CD4-positive, alpha-beta T cell treated with Interleukin-4 for 1 hour (primary cell): ENCODE measurements at places on chromosomes 6 and 20.
A peak's percentile ranks its signal among the peaks of the same experiment; 100 is the strongest.

DNA sequence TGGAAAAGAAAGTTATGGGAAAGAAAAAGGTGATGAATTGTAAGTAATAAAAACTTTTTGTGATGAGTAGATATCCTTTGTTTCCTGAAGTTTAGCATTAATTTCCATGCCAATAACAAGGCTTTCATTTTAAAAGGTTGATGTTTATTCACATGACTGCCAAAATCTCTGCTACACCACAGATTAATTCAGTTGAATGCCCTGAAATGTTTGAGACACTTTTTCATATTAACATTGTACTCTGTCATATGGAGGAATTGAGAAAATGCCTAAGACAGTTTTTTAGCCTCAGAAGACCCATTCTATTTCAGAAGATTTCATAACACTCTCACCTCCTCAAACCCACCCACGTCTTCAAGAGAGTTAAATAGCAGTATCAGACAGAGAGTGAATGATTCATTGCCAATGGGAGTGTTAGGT is 115.5 kb downstream of the ADGRG6 start:
- no peak for DNase-seq

GRCh38 chr6:140437619-140438345 is 1063.3 kb upstream of the CITED2 start:
- DNase-seq, result no peak

DNA sequence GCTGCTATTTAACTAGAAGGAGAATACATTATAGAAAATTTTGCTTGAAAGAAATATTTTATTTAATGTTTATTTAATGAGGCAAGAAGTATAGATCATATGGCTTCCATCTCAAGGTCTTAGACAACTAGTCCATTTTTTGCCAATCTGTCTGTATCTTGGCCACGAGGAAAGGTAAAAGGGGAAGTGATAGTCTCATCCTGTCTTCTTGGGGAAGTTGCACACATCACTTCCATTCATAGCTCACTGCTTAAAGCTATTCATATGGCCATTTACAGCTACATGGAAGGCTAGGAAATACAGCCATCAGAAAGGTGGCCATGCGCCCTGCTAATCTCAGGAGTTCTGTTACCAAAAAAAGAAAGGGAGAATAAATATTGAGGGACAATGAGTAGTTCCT is 50.8 kb downstream of the METTL24 start:
- no peak for DNase-seq

- DNase-seq, result no peak
Measured at GRCh38 chr20:23139524-23139923, 53.4 kb upstream of the CD93 start.

DNA sequence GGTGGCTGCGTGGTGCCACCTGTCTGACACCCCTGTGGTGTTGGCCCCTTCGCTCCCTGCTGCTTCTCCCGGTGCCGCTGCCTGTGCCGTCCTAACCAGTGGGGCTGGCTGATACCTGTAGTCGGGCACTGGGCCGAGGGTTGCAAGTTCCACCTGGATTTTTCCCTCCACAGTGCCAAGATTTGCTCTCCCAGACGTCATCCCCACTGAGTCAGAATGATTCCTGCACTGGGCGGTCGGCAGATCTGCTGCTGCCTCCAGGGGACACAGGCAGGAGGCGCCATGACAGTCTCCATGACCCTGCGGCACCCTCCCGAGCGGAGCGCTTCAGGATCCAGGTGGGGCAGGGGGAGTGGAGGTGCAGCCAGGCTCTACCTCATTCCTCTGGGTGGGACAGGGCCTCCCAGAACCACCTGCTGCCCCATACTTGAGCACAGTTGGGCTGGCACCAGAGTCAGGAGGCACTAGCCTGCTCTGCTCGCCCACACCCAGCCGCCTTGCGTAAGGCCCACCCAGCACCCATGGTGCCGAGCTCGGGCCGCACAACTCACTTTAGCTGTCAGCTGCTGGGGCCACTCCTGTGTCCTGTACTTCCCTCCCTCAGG is 60.2 kb downstream of the TCP11 start:
- DNase-seq, result no peak

DNA sequence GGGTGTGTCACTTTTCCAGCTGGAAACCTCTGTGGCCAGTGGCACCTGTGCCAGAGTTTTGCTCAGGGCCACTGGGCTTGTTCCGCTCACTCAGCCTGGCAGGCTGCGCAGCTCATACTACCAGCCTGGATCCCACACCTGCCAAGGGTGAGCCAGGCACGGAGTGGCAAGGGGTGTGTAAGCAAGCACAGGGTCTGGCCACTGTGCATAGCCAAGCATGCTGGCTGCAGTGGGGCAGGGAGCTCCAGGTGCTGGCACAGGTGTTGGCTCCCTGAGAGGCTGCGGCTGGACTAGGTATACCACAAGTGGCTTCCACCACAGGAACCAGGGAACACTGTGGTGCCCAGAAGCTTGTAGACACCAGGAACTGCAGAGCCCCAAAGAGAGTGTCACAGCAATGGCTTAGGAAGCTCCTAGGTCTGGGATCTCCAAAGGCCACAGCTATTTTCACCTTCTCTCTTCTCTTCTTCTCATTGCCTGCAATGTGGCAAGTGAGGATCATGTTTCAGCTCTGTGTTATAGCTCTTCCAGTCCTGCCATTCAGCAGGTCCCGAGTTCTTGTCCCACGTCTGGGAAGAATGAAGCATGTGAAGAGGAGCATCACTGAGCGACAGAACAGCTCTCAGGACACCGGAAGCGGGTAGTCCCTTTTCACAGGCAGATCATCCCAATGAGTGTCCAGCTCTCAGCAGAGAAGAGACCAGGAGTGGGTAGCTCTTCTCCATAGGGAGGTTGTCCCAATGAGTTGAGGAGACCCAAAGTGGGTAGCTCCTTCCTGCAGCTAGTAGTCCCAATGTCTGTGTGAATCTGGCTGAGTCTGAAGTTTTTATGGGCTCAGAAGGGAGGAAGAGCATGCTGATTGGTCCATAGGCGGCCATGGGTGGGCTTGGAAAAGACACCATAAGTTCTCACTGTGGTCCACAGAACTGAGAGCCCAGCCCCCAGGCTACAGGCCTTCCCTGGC is 41.3 kb downstream of the WASF1 start:
- DNase-seq, result no peak

DNA sequence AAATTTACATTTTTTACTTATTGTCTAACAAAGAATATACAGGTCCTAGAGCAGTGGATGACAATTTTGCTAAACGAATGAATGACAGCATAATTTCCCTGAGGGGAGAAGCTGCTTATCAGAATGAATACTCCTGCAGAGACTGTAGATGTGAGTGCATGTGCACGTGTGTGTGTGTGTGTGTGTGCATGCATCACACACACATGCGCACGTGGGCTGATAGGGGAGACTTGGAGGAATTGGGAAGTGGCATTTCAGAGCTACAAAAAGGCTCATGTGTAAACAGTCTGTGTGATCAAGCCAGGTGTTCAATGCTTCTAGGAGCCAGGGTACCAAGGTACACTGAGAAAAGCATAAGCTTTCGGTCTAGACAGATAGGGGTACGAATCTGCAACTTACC is 93.5 kb upstream of the SASH1 start:
- no peak for DNase-seq

DNA sequence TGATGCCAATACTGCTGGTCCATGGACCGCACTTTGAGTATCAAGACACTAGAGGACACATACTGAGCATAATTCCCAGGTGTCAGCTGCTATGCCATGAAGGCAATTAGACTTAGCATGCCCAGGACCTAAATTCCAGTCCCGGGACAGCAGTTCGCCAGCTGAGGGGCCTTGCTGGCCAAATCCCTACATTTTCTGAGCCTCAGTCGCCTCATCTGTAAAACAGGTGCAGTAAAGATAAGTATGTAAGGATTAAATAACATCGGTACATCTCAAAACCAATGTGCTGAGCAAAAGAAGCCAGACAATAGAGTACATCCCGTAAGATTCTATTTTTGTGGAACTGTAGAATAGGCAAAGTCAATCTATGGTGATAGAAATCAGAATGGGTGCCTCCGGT is 1.0 kb downstream of the BFSP1 start:
- DNase-seq, result no peak

DNA sequence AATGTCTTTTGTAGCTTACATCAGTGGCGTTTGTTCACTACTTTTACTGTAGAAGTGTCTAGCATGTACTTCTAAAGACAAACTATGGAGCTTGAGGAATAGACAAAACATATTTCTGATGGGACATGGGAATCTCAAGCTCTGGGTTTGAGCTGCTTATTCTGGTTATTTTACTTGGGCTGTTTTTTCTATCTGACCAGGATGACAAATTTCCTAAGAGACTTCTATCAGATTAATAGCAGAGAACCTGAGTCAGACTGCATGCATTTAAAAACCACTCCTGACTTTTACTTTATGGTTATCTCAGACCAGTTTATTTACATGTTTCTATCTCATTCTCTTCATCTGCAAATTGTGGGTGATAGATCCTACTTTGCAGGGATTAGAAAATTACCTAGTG is 1282.3 kb upstream of the GJE1 start:
- no peak for DNase-seq

GRCh38 chr6:25401711-25402110 is 122.5 kb downstream of the CARMIL1 start:
- DNase-seq, result no peak

GRCh38 chr20:35005463-35005961 is 49.8 kb downstream of the MYH7B start:
- DNase-seq, result no peak

- DNase-seq, result no peak
Measured at GRCh38 chr6:131175564-131175963, 40.3 kb downstream of the AKAP7 start.

DNA sequence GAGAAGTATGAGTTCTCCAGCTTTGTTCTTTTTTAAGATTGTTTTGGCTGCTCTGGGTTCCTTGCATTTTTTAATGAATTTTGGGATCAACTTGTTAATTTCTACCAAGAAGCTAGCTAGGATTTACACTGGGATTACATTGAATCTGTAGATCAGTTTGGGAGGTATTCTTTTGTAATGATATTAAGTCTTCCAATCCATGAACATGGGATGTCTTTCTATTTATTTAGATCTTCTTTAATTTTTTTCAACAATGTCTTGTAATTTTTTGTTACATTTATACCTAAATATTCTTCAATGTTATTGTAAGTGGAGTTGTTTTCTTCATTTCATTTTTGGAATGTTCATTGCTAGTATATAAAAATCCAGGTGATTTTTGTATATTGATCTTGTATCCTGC is 12.5 kb downstream of the PRIM2 start:
- DNase-seq, result no peak

DNA sequence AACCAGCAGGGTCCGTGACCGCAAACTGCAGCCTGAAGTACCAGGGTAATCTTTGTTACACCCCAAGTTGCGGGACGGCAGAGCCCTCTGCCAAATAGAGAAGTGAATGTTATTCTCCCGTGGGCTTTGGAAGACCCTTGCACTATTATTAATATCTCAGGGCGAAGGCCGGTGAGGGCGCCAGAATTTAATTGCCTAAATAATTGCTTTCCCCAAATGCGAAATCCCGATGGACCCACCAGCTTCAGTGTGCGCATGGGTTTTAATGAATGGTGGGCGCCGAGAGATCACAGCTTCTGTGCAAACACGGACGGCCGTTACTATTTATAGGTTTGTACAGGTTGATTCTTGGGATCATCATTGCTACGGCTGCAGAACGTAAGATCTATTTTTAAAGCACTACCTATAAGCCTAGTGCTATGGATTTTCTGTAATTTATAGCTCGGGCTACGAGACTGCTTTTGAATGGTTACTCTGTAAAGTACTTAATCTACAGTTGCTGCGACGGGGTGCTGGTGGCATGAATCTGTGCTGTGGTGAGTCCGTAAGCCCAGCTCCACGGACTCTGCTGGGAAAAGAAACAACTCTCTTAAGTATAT is 15.2 kb upstream of the PHACTR3 start:
- DNase-seq, result no peak

DNA sequence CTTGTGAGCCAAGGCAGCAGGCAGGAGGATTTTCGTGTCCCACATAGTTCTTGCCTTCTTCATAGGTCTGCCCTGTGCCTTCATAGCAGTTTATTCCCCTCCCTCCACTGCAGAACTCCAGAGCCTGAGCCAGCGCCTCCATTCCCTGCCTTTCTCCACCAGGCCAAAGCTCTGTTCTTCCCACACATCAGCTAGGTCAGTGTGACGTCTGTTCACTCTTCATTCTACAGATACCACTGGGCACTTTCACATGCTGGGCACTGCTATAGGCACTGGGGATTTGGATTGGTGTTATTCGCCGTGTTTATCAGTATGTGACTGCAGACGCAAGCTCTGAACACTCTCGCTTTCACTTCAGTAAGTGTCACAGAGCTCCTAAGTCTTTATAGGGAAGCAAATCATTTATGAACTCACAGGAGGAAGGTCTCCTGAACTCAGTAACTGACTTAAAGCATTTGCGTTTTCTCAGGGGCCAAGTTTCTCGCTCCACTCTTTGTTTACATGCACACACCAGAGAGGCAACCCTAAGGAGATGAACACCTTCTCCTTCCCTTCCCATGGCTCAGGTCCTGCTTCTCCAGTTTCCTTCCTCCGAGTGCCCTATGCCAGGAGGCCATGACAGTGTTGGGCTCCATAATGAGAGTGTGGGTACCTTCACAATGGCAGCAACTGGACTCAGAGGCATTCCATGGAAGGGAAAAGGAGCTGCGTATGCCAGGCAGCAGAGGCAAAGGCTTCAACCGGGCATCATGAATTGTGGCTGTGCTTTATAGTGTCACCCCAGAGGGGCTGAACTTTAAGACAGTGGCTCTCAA is 6.3 kb upstream of the APMAP start:
- DNase-seq, result no peak

- peak; percentile 11 for DNase-seq
Measured at GRCh38 chr20:52031563-52032303, 159.8 kb downstream of the ZFP64 start.

- DNase-seq, result no peak
Measured at GRCh38 chr6:126955621-126956020, 162.8 kb upstream of the RSPO3 start.

DNA sequence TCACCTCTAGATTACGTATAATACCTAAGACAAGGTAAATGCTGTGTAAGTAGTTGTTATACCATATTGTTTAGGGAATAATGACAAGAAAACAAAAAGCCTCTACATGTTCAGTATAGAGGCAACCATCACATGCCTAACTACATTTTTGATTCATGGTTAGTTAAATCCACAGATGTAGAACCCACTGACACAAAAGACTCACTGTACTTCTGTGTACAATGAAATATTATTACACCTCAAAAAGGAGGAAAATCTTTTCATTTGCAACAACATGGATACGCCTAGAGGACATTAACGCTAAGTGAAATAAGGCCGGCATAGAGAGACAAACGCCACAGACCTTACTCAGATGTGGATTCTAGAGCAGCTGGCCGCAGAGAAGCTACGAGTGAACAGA is 50.5 kb downstream of the NINL start:
- no peak for DNase-seq

DNA sequence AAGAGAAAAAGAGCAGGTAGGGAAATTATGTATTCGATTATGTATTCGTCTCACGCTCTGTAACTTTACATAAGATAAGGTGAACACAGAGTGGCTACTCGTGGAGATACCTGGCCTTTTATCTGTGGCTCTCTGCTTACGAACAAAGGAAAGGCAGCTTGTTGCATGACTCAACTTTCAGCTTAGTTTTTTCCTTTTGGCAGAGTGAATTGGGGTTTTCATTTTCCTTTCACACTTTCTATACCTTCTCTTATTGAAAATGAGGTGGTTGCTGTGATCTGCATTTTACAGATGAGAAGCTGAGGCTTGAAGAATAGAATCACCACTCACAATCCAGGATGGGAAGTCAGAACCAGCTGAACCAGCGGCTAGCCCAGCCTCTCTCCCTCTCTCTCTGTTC is 13.3 kb upstream of the KCNK15 start:
- DNase-seq, result no peak
